Hippocampal formation (tissue), 2 donors: ENCODE measurements at places on chromosomes 2 and 18.

DNA sequence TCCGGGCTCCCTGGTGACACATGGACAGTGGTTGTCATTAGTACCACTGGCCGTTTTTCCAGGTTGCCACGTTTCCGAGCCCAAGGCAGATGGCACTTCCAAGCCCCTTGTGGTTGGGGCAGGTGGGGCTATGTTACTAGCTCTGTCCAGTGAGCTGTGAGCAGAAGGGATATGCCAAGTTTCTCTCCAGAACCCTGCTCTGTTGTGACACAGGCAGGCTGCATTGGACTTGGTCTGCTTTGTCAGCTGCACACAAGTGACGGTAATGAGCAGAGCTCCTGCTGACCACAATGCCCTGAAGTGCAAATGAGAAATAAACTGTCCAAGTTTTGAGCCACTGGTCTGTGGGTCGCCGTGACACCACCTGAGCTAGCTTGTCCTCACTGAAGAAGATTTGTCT, 118.8 kb downstream of the GYPC start:
- no peak for DNase-seq

DNA sequence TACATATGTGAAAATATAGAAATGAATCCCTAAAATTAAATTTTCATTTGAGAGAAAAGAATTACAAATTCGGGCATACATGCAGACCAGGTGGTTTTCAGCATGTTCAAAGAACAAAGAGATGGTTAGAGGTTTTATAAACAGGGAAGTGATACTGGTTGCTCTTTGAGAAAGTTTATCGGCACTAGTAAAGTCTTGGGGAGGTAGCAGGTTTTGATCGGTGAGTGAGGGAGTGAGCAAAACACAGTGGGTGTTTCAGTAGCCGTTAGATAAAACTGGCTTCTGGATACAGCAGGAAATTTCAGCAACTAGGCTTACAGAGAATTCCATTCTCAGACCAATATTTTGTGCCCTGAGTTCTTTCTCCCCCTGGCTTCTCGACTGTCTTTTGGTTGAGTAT, 51.1 kb downstream of the DSC3 start:
- DNase-seq: no peak

GRCh38 chr2:144088863-144089262, 431.1 kb downstream of the ZEB2 start:
- no peak for DNase-seq

- no peak for DNase-seq
Measured at GRCh38 chr2:122764014-122764413, 1008.6 kb downstream of the TSN start.

DNA sequence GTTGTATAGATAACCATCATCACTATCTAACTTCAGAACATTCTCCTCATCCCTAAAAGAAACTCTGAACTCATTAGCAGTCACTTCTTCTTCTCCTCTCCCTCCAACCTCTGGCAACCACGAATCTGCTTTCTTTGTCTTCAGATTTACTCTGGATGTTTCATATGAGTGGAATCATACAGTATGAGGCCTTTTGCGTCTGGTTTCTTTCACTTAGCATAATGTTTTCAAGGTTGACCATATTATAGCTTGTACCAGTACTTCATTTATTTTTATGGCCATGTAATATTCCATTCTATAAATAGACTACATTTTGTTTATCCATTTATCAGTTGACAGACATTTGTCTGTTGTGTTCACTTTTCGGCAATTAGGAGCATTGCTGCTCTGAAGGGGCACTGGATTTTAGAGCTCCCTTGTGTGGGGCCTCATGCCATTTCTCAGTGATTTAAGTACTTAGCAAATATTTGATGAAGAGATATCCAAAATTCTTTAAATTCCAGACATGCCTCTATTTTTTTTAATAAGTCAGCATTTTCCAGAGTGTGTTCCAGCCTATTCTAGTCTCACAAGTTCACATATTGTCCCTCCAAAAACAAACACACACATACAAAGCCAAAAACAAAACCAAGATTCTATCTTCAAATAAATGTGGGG, 22.5 kb upstream of the MAP3K20 start:
- DNase-seq: no peak

DNA sequence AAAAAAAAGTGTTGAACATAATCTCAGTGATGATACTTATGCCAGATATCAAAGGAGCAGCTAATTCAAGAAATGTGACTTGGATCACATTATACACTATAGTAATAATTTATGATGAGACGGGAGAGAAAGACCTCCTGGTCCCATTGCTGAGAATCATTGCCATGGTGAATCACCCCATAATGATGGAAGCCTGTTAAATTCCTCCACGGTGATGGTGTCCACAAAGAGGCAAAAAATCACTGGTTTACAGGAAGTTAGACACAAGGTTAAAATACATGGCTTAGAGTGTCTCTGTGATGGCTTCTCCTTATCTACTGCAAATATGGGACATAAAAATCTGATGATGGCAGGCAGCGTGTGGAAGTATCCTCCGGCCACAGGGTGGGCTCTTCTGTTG, 210.0 kb downstream of the CDH2 start:
- no peak for DNase-seq

DNA sequence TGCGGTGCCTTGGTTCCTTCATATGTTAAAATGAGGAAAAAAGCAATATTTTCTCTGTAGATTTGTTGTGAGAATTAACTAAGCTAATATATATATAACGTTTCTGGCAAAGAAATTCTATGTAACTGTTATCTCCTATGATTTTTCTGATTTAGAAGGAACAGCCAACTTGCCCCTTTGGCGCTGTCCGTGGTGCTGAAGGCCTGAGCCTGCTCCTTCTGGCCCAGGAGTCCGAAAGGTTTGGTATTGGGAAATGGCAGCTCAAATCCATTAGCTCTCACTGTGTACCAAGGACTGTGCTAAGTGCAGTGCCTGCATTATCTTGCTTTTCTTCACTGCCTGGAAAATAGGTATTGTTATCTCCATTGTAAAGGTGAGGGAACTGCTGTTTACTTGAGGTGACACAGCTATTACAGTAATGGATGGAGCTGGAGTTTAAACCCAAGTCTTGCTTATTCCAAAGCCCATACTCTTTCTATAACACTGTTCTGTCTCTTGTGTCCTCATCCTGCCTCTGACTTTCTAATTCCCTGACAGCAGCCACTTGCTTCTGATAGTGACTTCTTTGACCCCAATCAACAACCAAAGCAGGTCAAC, 52.2 kb downstream of the C1QL2 start:
- no peak for DNase-seq

GRCh38 chr2:9095690-9096089, 92.2 kb upstream of the MBOAT2 start:
- DNase-seq: peak; percentile 21

DNA sequence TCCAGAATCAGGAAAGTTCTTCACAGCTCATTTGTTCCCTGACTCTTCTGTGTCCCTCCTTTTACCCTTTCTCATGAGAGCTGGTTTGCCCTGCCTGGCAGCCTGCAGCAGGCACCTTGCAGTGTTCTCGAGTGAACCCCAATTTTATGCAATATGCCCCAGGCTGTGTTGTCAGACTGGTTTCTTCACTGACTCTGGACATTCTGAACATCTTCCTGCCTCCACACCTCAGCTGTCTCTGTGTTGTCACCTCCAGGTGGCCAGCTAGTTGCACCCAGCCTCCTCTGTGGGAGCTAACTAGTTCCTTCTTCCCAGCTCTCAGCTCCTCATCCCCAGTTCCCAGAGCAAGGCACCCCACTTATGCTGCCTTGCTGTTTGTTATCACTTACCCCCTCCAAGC, 5.5 kb downstream of the SETBP1 start:
- no peak for DNase-seq

GRCh38 chr2:238943338-238944067, 95.6 kb downstream of the TWIST2 start:
- no peak for DNase-seq
